ENCODE measurements at places on chromosomes 13 and 19. TPM values are rescaled to one million over a fixed set of nuclear protein-coding genes. Genes with fewer than 3 reads are reported as not detected.

Gene ZNF763
- 11.3 TPM for total RNA-seq

Gene BLVRB
- total RNA-seq, result 11.8 TPM

GRCh38 chr13:35387682-35388250 is 88.7 kb downstream of the MAB21L1 start:
- no peaks in the 10 kb centered on the region for H3K27me3 ChIP-seq
- no peaks in the 10 kb centered on the region for H3K4me1 ChIP-seq
- no peaks in the 10 kb centered on the region for H3K36me3 ChIP-seq
- no peak overlapping the region for H3K4me3 ChIP-seq
- DNase-seq, result no peak

GRCh38 chr13:52399708-52400107 is 6.3 kb downstream of the THSD1 start:
- no peak for DNase-seq
- peaks cover 23% of the 10 kb centered on the region for H3K27me3 ChIP-seq
- H3K4me3 ChIP-seq, result no peak overlapping the region
- peaks cover 10% of the 10 kb centered on the region for H3K4me1 ChIP-seq
- H3K27ac ChIP-seq, result no peak overlapping the region

- no peaks in the 10 kb centered on the region for H3K36me3 ChIP-seq
- no peak overlapping the region for H3K4me3 ChIP-seq
- no peak for DNase-seq
- H3K4me1 ChIP-seq, result no peaks in the 10 kb centered on the region
- H3K27ac ChIP-seq, result no peak overlapping the region
Observed at GRCh38 chr13:62176051-62176450, 760.4 kb upstream of the PCDH20 start.

GRCh38 chr13:94309576-94309975 is 169.9 kb downstream of the DCT start:
- H3K36me3 ChIP-seq, result no peaks in the 10 kb centered on the region
- no peak overlapping the region for H3K27ac ChIP-seq
- no peak overlapping the region for H3K4me3 ChIP-seq
- DNase-seq, result no peak
